T-helper 17 cell (primary cell): ENCODE measurements at places on chromosomes 7 and 10. TPM values are rescaled to one million over a fixed set of nuclear protein-coding genes. Genes with fewer than 3 reads are reported as not detected.

Gene RAPGEF5
- total RNA-seq, result 0.85 TPM

Gene AKR1C1
- 1.0 TPM for total RNA-seq

Gene CCNJ
- total RNA-seq, result 4.7 TPM

DNA sequence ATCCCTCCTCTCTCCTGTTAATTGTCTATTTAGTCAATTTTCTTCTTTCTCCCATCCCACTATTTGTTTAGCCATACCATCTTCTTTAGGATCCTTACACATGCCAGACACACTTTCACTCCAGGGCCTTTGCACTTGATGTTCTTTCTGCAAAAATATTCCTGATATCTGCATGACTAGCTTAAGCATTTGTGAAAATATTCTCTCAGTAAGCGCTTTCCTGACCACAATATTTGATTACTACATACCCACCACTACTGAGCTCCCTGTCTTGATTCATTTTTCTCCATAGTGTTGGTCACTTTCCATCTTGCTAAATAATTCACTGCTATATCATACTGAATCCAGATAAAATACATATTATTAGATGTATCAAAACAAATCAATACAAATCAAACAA lies 75.1 kb downstream of the SEMA3D start:
- no peak for DNase-seq

DNA sequence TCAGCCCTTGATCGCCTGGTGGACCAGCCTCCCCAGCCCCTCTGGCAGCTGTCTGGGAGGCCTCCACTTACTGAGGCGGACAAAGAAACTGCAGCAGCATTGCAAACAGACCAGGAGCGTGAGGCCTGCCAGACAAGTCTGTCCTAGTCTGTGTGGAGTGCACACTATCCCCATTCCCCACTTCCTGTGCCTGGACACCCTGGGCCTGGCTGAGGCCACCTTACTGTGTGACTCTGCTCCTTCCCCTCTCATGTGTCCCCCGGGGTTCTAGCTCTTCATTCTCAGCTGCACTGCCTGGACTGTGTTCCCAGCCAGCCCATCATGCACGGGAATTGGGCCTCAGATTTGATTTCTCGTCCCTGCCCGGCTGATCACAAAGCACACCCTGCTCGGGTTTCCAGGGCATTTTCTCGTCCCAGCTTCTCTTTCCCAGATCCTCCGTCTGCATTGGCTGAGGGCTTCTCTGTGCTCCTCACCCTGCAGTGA lies 16.7 kb upstream of the C10orf90 start:
- no peak for DNase-seq

- DNase-seq, result no peak
These were observed 2.0 kb downstream of the FBXL15 start for GRCh38 chr10:102422545-102423129.
